ENCODE measurements at places on chromosomes 3 and 15. TPM values are rescaled to one million over a fixed set of nuclear protein-coding genes. Genes with fewer than 3 reads are reported as not detected.

The CFAP91 gene
- polyA plus RNA-seq, result 0.56 TPM

The EXD1 gene
- 0.06 TPM for polyA plus RNA-seq

The NOX5 gene
- 0.24 TPM for polyA plus RNA-seq

The C3orf20 gene
- polyA plus RNA-seq, result 0.11 TPM

Measured in forelimb muscle (tissue), 1 donor.